ENCODE measurements at places on chromosomes 5 and 9.

- DNase-seq: no peak
Observed at GRCh38 chr5:153584960-153585359, 94.5 kb downstream of the GRIA1 start.

GRCh38 chr5:153969563-153969895 is 69.2 kb downstream of the FAM114A2 start:
- DNase-seq: no peak

GRCh38 chr9:38315085-38315595 is 77.4 kb upstream of the ALDH1B1 start:
- DNase-seq: no peak

DNA sequence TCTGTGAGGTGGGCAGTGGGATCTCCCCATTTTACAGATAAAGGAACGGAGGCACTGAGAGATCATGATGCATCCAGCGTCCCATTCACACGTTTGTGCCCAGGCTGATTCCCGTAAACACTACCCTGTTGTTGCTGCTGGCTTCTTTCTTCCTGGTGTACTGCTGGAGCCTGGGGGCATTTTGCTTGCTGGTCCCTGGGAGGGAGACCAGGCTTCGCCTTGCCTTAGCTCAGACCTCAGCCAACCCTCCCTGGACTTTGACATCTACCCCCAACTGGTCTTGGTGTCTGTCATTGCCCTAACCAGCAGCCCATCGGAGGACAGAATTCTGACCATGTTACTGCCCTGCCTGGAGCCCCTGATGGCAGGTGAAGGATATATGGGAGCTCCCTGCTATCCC is 82.4 kb downstream of the ZNF618 start:
- DNase-seq: no peak

DNA sequence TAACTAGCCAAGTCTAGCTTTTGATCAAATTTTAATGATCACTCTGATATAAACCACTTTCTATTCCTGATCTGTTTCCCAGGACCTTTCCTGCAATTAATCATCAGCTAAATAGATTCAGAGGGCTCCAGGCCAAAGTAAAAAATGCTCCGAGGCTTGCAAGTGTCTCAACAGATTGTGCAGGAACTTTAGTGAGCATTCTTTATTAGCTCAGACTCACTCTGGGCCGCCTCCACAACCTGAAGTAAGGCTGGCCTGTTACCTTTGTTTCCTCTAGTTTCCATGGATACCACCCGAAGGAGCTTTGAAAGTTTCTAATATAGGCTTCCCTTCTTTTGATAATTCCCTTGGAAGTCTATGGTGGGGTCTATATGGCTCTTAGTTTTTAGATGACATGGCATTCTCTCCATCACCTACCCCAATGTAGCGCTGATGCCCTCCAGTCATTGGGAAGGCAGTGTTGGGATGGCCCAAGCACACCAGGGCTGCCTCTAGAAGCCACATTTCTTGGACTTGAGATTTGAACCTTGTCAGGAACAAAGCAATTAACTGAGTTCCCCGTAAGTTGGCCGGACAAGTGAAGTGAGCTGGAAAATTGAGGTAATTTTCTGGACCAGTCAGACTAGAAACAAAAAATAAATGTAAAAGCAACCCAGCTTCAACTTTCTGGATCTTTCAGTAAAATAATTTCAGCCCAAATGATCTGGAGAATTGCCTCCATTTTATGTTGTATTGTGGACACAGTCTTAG is 97.6 kb upstream of the LHFPL2 start:
- no peak for DNase-seq

GRCh38 chr9:68672215-68672614 is 32.8 kb upstream of the PIP5K1B start:
- DNase-seq: no peak

DNA sequence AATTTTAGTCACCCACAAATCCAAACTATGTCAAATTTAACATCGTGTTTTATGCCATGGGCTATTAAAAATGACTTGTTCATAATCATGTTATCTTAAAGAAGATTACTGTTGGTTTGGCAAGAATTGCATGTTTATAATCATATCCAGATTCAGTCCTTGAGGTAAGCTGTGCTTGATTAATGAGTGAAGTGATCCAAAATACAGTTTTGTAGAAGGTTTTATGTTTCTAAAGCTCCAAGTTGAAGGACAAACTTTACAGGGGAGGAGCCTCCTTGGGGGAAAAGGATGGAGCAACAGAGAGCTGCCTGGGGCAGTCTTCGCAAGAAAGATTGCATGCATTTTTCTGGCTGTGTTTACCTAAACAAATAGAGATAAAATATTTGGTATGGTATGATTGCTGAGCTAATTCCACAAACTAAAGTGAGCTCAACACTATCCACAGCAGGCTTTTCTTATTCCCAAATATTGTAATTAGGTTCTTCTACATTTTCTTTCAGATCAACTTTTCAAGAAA is 189.5 kb upstream of the TYRP1 start:
- DNase-seq: no peak

DNA sequence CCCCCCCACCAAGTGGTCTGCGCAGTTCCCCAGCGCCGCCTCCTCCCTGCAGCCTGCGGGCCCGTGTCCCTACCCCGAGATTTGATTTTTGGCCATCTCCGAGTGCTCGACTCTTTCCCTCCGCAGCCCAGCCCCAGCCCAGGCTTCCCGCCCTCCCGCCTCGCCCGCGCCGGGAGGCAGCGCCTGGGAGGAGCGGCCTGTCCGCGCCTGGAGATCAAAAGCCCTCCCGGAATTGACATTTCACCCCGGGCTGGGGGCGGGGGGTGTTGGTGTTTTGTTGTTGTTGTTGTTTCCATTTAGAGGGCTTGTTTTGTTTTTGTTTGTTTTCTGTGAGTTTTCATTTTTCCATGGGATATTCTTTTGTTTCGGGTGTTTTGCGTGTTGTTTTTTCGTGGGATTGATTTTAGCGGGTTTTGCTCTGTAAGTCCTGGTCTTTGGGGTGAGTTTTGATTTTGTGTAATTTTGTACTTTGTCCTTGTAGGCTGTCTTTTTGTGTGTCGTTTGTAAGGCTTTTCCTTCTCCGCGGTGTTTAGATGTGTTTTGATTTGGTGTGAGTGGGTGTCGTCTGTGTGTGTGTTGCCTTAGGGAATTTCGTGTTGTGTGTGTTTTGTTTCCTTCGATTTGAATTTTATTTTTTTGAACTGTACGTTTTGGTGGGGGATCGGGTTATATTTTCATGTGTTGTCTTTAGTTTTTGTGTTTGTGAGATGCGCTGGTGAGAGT is 1.7 kb upstream of the PAX5 start:
- DNase-seq: no peak

- no peak for DNase-seq
Observed at GRCh38 chr9:23751633-23752032, 74.4 kb downstream of the ELAVL2 start.

DNA sequence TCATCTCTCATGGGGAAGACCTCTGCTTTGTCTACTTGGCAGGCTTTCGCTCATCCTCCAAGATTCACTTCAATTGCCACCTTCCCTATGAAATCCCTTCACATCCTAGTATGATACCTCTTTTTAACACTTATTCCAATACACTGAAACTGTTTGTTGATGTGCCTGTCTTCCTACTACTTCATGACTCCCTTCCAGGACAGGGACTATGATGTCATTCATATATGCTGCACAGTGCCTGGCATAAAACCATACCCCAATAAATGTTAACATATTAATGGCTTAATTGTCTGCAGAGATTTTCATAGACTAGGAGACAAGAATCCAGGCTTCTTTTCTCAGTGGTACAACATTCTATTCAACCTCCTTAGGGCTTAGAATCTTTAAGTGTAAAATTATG is 215.5 kb downstream of the ZNF608 start:
- no peak for DNase-seq

- no peak for DNase-seq
Observed at GRCh38 chr5:153964880-153965645, 73.6 kb downstream of the FAM114A2 start.

DNA sequence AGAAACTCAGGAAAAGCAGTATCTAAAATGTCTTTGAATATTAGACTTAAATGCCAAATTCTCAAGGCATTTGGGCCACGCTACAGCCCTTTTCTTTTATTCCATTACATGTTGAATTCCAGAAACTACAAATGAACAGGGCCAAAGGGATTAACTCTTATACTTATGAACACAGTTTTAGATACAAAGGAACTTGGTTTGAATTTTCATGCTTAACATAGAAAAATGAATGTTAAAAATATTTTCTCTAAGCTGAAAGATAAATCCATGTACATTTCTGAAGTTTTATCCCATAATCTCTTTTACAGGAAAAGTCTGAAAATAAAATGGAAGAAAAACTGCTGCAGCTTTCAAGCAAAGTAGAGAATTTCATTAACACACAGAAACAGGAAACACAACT is 56.8 kb downstream of the FAM81B start:
- no peak for DNase-seq

- no peak for DNase-seq
Observed at GRCh38 chr9:82132024-82132423, 143.5 kb downstream of the SPATA31D1 start.

- DNase-seq: no peak
Observed at GRCh38 chr5:161261668-161262323, 284.7 kb downstream of the GABRB2 start.

DNA sequence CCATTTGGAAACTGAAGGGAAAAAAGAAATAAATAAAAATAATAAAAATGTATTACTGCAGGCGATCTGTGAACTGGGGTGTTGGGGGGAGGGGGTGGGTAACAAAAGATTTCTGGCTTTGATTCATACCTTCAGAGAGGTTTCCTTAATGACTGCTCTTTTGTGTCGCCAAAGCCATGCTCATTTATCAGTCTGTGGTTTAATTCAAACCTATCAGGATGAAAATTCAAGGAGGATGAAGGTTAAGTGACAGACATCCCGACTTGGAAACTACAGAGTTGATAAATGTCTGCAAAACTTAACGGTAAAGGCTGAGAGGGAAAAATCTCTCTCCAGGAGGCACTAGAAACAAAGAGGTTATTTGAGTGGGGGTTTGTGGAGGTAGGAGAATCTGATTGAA is 278.2 kb downstream of the PSAT1 start:
- DNase-seq: no peak

DNA sequence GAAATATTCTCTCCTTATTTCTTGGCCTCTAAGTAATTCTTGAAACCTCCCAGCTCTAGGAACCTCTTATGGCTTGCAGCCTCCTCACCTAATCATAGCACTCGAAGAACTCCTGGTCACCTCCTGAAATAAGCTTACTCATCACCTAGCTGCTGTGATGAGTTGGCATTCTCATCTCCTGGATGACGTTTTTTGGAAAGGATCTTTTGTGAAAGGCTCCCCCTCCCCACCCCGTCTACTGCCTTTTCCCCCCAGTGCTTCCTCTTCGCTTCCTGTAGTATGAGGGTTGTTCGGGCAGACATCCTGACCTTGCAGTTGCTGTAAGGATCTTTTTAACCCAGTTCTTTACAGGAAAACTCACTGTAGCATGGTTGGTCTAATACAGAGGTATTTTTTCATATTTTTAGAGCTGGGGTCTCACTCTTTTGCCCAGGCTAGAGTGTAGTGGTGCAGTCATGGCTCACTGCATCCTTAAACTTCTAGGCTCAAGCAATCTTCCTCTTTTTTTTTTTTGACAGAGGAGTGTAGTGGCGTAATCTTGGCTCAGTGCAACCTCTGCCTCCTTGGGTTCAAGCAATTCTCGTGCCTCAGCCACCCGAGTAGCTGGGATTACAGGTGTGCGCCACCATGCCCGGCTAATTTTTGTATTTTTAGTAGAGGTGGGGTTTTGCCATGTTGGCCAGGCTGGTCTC is 41.8 kb downstream of the ARHGAP26 start:
- DNase-seq: no peak

DNA sequence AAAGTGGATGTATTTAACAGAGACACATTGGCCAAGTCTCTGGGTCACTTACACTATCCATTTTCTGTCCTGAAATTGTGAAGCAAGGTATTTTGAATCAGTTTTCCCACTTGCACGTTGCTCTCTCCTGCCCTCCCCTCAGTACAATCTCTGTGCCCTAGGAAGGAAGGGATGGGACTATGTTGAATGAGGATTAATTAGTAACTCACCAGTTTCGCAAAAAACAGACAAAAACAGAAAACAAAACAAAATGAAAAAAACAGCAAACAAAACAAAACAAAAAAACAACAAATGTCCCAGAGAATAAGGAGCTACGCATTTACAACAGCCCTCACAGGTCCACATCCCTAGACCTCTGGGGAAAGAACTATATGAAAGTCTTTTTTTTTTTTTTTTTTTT is 1.1 kb upstream of the CD14 start:
- DNase-seq: no peak

- no peak for DNase-seq
Observed at GRCh38 chr9:123478967-123479602, 123.1 kb downstream of the CRB2 start.

All from AG04449 (cell line).